ENCODE measurements at places on chromosomes 16 and 17.

- DNase-seq = no peak
Observed at GRCh38 chr16:58885528-58886170, 151.5 kb upstream of the GOT2 start.

DNA sequence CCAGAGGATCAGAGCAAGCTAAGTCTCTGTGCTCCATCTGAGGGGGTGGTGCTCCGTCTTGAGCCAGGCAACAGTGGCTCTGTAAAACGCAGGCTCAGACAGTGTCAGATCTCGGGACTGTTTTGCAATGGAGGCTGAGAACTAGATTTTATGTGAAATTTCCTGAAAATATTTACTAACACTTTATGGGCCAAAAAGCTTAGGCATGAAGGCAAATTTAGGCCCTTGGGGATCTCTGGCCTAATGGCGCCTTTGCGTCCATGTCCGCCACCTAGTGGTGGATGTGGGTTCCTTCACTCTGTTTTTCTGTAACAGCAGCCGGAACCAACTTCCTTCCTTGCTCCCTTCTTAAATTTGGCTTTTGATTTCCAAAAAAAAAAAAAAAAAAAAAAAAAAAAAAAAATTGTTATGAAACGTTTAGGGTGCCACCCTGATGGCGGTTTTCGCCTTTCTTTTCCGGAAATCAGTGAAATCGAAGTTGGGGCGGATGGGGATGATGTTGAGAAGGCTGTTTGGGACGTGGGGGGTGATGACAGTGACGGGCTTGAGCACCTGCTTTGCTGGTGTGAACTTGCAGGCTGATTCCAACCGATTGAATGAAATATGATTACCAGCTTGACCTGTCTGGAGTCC is 14.0 kb upstream of the ELAC2 start:
- peak; percentile 45 for DNase-seq

GRCh38 chr16:2009791-2010510 is at the start of gene ZNF598:
Gene ZNF598, minus strand, starts transcription at chr16:2009821.
- DNase-seq = peak; percentile 88

GRCh38 chr17:5225668-5226457 is 8.8 kb downstream of the SCIMP start:
- no peak for DNase-seq

DNA sequence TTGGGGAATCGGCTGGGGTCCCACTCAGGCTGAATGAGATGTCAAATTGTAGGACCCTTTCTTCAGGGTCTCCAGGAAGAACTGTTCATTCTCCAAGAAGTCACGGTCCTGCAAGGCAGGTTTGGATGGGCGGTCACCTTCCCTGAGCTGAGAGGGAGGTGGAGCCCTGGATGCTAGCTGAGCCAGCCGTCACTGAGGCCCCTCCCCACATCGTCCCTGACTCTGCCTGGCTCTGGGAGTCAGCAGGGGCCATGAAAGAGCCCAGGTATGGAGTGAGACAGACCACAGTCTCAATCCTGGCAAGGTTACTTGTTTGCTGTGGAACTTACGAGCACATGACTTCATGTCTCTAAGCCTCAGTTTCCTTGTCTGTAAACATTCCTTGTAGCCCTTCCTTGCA is 6.0 kb upstream of the MRPL38 start:
- DNase-seq = no peak

DNA sequence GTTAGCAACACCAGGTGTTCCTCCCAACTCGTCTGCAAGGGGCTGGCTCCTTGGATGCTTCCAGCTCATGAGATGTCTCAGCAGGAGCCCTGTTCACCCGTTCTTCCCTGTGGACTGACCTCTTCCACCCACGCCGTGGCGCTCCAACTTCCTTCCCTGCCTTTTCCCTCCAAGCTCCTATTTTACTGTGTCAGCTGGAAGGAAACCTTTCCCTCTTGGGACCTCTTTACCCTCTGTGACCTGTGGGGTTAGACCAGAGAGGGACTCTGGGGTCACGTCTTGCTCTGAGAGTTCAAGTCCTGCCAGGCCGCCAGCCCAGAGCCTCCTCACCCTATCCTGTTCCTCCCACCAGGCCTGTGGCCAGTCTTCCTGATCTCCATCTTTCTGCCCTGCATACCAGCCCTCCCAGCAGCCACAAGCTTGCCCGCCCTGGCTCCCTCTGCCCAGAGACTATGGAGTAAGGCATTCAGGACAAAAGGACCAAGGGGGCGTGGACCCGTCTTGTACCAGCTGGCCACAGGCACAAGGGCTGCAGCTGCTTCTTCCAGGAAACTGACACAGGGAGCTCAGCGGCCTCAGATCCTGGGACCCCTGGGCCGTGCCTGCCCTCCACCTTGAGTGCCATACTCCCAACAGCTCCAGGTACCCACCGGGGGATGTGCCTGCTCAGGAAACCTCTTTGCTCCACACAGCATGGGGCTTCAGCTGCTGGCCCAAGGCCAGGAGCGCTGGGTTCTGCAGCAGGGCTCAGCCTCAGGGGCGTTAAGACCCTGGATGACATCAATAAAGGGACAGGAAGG is 3.0 kb downstream of the PAQR4 start:
- DNase-seq = no peak

DNA sequence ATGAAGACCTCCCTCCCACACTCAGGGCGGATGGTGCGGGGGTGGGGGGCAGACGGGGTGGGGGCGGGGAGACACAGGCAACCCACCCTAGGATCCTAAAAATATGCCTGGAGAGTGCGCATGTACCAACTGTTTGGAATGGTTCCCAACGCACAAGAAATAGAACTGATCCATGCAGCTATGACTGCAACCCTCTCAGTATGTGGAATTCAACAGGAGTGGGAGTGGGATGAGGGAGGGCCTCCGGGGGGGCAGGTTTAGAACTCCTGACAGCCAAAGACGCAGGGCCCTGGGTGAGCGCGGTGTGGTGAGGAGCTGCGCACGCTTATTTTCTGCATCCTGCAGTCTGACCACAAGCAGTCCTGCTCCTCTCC is 1.1 kb upstream of the P2RX5 start:
- DNase-seq = no peak

DNA sequence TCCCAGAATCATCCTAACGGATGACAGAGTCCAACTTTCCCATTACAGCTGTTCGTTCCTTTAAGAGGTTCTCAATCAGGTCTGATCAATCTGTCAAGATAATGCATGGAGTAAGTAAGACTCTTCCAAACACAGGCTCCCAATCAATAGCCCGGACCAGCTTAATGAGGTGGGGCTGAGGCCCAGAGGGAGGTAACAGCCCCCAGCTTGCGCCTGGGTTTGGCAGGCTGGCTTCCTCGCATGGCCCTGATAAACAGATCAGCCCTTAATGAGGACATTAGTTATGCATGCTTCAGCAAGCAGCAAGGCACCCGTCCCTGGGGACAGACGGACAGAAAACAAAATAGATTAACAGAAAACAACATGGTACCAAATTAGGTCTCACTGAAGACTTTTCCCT is 145.7 kb downstream of the ZFHX3 start:
- no peak for DNase-seq

DNA sequence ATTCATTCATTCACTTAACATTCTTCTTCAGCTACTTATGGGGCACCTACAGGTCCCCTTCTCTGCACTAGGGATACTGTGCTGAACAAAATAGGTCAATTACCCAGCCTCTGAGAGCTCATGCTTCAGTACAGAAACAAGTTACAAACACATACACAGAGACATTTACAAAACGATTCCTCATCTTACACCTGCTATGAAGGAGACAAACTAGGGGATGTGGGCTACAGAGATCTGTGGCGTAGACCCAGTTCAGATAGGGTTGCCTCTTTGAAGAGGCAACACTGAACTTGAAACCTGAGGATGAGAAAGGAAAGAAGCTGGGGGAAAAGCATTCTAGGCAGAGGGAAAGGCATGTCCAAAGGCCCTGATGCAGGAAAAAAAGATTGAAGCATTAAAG is 5.2 kb downstream of the IL21R start:
- DNase-seq = no peak

DNA sequence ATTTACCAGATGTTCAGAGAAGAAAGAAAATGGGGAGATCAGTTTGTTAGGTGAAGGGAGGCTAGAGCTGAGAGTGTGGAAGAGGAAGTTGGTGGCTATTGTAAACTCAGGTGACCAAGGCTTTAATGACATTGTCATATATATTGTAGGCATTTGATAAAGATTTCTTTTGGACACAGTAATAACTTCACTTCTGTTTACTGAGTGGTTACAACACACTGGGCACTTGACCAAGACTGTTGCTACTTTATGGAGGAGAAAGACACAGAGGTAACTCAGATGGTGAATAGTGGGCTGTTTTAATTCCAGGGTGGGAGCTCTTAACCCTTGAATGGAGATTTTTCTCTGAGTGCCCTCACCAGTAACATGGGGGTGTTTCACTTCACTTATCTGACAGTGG is 46.0 kb downstream of the TNRC6A start:
- no peak for DNase-seq

DNA sequence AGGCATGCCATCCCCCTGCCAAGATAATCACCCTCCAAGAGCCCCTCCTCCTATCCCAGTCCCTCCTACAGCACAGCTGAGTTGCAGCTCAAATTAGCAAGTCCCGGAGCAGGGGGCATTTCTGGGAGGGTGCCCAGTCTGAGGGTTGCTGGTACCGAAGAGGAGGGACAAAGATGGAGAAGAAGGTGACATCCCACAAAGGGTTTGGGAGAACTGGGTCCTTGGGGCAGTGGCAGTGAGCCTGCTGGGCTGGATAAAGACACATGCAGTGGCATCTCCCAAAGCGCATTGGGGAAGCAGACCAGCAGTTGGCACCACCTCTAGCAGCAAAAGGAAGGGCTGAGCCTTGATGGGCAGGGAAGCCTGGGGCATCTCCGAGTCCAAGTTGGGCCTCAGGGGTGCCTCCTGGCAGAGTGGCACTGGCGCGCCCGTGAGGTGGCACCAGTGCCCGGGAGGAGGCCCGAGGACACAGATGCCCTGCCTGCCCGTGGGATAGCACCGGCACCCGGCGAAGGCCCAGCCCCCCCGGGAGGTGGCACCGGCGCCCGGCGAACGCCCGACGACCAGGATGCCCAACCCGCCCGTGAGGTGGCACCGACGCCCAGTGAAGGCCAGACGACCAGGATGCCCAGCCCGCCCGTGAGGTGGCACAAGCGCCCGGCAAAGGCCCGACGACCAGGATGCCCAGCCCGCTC is 622 bp downstream of the TOM1L2 start:
- no peak for DNase-seq

DNA sequence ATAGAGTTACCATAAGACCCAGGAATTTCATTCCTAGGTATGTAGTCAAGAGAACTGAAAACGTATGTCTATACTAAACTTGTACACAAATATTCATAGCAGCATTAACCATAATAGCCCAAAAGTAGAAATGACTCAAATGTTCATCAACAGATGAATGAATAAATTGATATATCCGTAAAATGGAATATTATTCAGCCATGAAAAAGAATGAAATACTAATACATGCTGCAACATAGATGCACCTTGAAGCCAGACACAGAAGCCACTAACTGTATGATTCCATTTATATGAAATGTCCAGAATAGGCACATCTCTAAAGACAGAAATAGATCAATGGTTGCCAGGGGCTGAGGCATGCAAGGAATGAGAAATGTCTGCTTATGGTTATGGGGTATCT is 484.1 kb downstream of the SLC39A11 start:
- no peak for DNase-seq

GRCh38 chr16:88784074-88784855 is 755 bp downstream of the PIEZO1 start:
- DNase-seq = peak; percentile 84

DNA sequence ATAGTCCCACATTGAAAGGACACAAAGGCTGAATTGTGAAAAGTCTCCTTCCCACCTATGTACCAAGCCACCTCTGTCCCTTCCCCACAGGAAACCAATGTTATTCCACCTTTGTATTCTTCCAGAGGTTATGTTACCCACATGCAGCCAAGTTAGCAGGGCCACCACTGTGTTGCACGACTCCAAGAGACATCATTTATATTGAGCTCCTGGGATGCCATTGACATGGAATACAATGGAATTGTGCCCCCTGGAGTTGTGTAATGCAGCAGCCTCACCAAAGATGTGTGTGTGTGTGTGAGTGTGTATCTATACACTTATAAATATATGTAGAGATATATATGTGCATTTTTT is 21.6 kb upstream of the MSI2 start:
- no peak for DNase-seq

DNA sequence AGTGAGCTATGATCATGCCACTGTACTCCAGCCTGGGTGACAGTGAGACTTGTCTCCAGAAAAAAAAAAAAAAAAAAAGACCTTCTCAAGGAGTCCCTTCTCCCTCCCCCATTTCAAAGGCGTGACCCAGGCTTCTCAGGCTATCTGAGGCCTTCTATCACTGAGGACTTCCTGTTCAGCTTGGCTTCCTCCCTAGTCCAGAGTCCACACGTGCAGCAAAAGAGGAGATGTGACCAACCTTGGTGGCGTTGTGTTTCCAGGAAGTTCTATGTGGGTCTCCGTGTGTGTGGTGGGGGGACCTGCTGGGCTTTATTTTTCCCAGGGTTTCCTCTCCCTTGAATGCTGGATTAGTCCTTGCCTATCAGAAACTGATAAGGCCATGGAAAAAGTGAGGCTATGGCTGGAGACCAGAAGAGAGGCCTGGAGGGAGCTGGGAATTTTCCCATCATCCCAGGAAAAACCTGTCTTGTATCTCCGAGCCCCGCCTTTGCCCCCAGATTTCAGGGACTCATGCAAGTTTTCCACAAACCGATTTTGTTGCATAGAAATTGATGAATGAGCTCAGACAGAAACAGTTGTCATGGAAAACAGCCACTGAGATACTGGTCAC is 148.1 kb downstream of the SALL1 start:
- DNase-seq = no peak

- DNase-seq = no peak
Observed at GRCh38 chr16:734208-734980, 6.4 kb downstream of the CIAO3 start.

GRCh38 chr17:62857526-62857925 is 49.4 kb upstream of the MARCHF10 start:
- no peak for DNase-seq

GRCh38 chr16:76421571-76421970 is 144.4 kb downstream of the CNTNAP4 start:
- DNase-seq = no peak

DNA sequence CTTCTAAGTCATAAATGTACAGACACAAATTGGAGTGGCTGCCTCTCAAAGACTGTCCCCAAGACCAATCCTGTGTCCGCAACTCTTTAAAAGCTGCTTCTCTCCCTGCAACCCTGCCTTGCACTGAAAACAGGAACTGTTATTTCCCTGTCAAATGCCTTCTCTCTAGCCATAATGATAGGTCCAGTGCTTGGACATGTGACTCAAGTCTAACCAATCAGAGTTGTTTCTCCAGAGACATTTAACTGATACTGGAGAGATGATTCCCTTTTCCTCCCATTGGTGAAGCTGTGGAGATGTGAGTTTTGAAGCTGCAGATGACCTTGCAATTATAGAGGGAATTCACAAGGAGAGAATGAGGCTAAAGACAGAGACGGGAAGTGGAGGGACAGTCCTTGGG is 253.3 kb upstream of the CDH5 start:
- no peak for DNase-seq
